ENCODE measurements at places on chromosomes 12 and 14.

- DNase-seq = no peak
Observed at GRCh38 chr12:50052964-50053363, 4.4 kb upstream of the ASIC1 start.

DNA sequence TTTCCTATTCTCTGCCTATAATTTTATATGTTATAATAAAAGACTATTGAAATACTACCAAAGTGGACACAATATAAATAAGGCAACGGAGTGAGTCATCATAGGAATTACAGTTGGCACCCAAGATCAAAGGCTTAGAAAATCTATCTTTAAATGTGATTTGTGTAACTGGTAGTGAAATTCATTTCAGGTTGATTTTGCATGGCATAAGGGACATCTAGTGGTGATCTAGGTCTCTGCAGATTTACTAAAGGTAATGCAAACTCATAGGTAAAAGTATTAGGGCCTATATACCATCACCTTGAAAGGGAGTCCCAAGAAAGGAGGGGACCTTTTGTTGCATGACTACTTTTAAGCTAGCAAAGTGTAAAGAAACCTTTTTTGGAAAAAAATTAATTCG, 527.2 kb downstream of the NRXN3 start:
- DNase-seq = no peak

DNA sequence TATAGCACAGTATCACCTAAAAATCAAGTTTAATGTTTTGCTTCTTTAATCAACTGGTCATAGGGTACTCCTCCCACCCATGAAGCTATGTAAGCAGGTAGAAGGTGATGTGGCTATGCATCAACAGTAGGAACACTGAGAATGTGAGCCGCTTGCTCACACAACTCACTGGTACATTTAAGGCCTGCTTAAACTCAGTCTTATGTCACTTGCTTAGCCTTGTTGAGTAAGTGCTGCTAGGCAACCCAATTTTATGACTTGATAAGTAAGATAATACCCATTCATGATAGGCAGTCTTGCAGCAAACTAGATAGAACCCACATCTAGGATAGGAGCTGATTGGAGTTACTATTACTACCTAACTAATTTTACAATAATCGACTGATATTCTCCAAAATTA, 70.0 kb upstream of the BMP4 start:
- no peak for DNase-seq

- DNase-seq = no peak
Observed at GRCh38 chr12:59075968-59076490, 155.7 kb upstream of the LRIG3 start.

DNA sequence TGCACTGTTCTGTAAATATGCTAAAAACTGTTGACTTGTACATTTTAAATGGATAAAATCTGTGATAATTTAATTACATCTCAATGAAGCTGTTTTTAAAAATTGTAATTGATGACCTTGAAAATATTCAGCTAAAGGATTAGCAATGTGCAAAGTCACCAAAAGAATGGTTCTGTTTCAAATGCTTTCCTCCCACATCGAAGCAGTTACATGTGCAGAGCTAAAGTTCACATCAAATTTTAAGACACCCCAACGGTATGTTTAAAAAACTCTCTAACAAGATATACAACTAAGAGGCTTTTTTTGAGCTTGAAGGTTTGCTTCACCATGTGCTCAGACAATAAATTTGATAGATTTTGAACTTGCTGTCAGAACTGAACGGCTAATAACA, 114.6 kb upstream of the KRAS start:
- DNase-seq = no peak

- no peak for DNase-seq
Observed at GRCh38 chr12:26114720-26115401, 10.0 kb downstream of the BHLHE41 start.

DNA sequence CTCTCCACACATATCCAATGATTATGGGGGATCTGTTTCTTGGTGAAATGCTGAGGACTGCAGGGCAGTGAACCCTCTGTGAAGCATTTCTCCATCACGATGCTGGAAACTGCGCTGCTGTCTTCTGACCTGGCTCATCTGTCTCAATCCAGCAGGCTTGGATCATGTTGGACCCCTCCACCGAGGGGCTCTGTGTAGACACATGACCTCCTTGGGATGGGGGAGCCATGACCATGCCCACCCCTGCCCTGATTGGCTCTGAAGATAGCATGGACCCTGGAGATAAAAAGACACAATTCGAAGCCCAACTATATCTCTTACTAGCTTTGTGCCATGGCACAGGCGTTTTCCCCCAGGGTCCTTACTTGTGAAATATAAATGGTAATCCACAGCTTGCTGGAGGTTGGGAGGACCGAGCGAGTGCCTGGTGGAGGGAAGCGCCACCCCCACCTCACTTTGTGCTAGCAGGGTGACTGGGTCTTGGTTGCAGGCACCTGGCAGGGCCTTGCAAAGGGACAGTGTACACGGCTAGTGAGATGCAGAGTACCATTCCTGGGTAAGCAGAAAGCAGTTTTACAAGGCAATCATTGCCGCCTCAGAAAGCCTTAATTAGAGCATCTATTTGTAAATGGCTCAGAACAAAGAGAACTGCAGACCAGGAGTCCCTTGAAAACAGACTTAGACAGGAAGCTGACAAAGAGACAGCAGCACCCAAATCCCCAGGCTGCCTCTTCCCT, 2.4 kb upstream of the KRT83 start:
- DNase-seq = no peak

- DNase-seq = no peak
Observed at GRCh38 chr12:52215587-52216031, 17.4 kb upstream of the KRT7 start.

DNA sequence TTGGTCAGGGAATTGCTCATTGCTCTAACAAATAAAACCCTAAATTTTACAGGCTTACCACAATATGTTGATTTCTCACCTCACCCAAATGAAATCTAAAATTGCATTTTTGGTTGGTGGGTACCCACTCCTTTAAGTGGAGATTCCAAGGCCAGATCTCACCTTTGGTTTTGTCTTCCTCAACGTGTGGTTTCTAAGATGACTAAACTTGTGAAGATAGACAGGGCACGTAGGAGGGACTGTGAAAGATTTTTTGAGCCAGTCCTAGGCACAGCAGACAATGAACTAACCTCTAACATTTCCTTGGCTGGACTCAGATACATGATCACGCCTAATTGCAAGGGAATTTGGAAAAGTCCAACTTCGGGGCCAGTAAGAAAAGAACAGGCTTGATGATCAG, 1003.9 kb downstream of the FLRT2 start:
- DNase-seq = no peak

DNA sequence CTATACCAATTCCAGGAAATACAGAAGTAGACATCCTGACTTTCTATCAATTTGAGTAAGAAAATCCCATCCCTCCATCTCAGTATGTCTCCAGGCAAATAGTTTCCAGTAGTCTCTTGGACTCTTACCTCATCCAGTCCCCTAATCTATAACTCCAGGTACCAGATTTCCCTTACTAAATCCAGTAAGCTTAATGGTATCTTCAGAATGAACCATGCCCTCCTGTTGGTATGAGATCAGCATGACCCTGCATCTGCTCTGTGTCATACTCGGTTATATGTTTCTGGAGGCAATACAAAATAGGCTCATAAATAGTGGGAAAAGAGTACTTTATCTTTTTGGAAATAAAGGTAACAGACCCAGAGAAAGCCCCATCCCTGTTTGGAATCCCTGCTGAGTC, 18.4 kb downstream of the PIGH start:
- no peak for DNase-seq

GRCh38 chr12:17215759-17216570, 610.0 kb upstream of the LMO3 start:
- DNase-seq = no peak

DNA sequence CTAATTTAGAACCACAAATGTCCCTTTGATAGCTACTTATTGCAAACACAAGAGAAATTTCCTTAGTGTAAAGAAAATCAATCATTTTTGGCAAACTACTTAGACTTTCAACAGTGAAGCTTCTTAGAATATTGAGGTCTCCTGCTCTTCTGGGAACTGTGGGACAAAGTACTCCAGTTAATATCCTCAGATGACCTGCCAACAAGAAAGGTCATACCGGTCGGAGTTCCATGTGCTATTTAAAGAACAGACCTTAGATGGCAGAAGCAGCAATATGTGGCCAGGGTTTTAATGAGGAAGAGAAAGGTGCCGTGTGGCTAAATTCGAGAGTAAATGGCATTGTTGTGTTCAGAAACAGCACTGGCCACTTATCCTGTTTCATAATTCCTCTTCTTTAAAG, 114.7 kb upstream of the AMIGO2 start:
- no peak for DNase-seq

- no peak for DNase-seq
Observed at GRCh38 chr14:64502887-64503433, 678 bp downstream of the ZBTB25 start.

DNA sequence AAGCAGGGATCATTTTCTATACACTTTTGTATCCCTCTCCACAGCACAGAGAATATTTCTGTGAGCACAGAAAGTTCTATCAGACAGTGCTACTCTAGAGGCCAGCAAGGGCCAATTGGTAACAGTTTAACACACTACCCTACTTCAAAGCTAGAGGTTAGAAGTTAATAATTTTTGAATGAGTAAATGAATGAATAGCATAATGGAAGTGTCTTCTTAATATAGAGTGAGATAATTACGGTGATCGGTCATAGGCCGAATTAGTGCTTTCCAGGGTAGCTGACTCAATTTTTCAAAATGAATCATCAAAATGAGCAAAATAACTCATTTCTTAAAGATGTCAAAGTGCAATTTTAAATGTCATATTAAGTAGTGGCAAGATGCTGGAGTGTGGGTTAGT, 67.0 kb upstream of the CCDC198 start:
- no peak for DNase-seq

DNA sequence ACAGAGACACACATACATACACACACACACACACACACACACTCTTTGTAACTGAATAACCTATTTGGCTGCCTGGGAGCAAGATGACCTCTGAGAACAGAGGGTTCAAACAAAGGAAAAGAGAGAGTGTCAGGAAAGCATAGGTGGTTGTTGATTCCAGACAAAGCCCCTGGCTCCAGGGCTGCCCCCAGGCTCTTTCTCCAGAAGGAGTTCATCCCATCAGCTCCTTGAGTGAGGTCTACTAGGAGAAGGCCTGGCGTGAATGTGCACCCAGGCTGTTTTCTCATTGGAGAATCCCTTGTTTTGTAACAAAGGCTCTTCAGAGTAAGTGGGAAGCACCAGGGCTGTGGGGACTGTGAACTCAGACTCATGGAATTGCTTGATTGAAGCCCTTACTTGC, 151.9 kb downstream of the EMP1 start:
- no peak for DNase-seq

- DNase-seq = no peak
Observed at GRCh38 chr12:120849765-120850164, 54.4 kb downstream of the SPPL3 start.

- no peak for DNase-seq
Observed at GRCh38 chr14:65949711-65950516, 536.3 kb upstream of the CCDC196 start.

DNA sequence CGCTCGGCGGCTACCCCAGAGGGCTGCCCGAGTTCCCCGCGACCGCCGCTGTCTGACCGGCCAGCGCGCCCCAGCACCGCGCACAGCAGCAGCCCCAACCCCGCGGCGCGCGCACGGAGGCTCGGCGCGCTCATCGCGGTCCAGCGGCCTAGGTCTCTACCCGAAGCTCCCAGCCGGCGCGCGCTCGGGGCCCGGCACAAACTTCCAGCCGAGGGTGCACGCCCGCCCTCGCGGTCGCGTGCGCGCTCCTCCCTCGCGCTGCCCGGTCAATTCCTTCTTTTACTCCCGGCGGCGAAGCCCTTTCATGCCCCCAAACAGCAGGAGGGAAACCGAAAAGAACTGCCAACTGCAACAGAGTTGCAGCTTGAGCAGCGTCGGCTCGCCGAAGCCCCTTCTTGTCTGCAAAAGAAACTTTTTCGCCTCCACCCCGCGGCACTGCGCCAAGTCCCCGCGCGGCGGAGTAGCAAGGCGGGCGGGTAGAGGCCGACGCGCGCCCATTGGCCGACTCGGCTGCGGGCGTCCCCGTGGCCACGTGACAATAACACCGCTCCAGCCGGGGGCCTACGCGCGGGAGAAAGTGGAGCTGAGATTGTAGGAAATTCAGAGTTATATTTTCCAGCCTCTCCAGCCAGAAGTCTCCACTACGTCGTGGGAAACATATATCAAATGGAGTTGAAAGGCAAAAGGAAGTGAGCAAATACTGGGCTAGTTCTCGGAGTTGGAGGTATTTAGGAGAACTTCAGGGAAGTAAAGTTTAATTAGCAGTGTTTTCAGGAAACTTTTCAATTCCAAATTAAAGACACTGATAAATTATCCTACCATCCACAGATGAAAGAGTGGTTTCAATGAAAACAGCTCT, at the start of gene LRIG3:
Gene LRIG3 (minus strand): TSS at position 403 of the 859 bp plus-strand sequence. CDS start 269 bp downstream, at position 134.
- no peak for DNase-seq

GRCh38 chr12:85424581-85425348, 144.7 kb downstream of the ALX1 start:
- no peak for DNase-seq

DNA sequence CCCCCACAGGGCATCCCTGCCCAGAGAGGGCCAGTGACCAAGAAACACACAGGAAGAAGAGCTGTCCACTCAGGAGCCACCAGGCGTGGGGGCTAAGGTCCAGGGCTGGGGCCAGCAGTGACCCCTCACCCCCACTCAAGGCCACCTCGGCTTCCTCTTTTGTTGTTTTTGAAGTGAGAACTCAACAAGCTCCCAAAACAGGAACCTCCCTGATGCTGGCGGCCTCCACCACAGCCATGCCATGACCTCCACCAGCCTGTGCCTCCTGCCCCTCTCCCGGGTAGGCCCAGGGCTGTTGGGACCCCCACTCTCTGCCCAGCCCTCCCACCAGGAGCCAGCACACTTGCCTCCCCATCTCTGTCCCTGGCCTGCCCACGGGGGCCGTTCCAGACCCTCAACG, 7.8 kb downstream of the AKT1 start:
- DNase-seq = no peak

GRCh38 chr12:27751386-27752047, 28.5 kb upstream of the KLHL42 start:
- DNase-seq = no peak

- no peak for DNase-seq
Observed at GRCh38 chr14:20412411-20412810, 890 bp downstream of the TEP1 start.

GRCh38 chr12:11669348-11669747, 19.9 kb downstream of the ETV6 start:
- no peak for DNase-seq
